NCI-H1417 treated with DMSO at 0.1 percent for 48 hours (cell line): ENCODE measurements at places on chromosomes 5 and 9.

- DNase-seq: no peak
Measured at GRCh38 chr5:14608169-14608568, 26.6 kb downstream of the OTULINL start.

- no peak for DNase-seq
Measured at GRCh38 chr5:78211052-78211451, 83.4 kb downstream of the AP3B1 start.

DNA sequence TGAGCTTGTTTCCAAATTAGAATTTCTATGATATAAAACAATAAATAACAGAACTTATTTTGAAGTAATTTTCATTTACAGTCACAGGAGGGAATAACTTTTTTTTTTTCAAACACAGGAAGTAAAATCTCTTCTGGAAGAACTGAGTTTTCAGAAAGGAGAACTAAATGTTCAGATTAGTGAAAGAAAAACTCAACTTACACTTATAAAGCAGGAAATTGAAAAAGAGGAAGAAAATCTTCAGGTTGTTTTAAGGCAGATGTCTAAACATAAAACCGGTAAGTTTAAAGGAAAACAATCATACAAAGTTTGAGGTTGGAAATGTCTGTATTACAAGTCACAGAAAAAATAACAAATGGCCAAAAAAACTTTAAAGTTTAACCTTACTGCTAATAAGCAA lies 41.6 kb downstream of the RAB14 start:
- DNase-seq: no peak

DNA sequence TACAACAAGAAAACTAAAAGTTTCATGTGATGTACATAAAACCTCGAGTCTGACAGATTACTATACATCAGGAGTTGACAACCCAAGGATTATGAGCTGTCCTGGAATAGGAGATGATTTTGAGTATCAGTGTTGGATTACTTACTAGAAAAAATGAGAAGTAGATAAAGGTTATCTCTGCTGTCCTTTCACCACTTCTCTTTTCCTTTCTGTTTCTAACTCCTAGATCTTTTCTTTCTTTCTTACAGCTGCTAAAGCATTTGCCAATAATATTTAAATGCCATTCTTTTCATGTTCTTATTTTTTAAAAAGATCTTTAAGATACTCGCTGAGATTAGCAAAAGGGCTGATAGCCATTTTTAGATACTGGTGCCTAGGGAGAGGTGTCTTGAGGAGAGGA lies 14.8 kb downstream of the RBM27 start:
- DNase-seq: no peak

GRCh38 chr9:121210536-121210935 lies 8.9 kb upstream of the RAB14 start:
- DNase-seq: no peak

- DNase-seq: no peak
Measured at GRCh38 chr5:91171322-91171721, 211.8 kb downstream of the ARRDC3 start.

- no peak for DNase-seq
Measured at GRCh38 chr9:136975644-136976043, 1.7 kb upstream of the PTGDS start.

GRCh38 chr5:56457887-56458812 lies 225.0 kb upstream of the ANKRD55 start:
- no peak for DNase-seq

GRCh38 chr5:53766673-53767072 lies 206.2 kb downstream of the NDUFS4 start:
- DNase-seq: no peak

- DNase-seq: no peak
Measured at GRCh38 chr9:16579872-16580432, 290.5 kb downstream of the BNC2 start.

- no peak for DNase-seq
Measured at GRCh38 chr5:158552241-158552640, 547.5 kb downstream of the EBF1 start.

DNA sequence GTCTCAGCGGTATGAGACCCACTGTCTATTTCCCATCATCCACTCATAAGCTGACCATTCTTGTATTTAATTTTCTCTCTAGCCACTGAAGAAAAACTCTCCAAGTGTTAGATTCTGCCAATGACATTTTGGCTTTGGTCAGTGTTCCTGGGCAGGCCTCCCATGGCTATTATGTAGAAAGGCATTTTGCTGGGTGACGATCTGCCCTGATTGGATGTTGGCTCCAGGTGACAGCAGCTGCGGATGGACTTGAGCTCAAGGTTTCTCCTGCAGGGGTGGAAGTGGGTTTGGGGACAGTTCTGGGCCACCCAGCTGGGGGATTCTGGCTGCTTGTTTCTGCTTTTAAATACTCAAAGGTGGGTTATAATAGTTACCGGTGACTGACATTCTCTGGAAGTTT lies 31.6 kb downstream of the ACSL6 start:
- no peak for DNase-seq

DNA sequence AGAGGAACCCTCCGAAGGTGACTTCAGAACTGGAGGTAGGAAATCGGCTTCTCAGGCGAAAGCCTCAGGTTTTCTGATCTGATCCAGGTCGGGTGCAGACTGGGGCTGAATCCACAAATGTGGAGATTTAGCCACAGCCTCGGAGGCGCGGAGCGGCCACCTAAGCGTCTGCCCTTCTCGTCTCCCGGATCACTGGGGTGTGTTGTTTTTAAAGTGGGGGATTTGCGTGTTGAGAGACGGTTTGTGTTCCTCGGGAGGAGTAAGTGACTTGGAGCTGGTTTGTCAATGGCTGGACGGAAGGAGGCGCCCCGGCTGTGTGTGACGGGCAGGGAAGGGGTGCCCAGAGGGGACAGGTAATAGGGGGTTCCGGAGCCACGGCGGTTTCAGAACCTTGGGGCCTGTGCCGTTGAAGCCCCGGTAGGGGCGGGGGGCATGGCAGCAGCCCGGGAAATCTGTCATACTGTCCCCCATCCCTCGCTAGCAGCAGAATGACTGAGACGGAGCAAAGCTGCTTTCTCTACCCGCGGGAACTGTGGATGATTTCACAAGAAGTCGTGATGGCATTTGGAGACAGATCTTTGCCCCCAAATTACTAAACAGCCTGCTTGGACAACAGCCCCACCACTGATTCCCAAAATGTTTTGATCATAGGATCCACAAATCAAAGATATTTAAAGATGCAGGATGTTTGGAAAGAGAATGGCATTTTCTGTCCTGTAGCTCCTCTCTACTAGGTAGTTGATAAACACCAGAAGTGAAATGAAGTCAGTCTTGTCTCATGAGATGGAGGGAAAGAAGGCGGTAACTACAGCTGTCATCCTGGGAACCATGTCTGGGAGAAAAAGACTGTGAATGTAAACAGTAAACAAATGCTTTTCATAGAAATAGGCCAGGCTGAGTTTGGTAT lies 216.5 kb downstream of the PDZD2 start:
- no peak for DNase-seq

GRCh38 chr5:150263801-150264621 lies 25.6 kb downstream of the CAMK2A start:
- no peak for DNase-seq

- no peak for DNase-seq
Measured at GRCh38 chr5:14998491-14998890, 126.9 kb upstream of the ANKH start.

- no peak for DNase-seq
Measured at GRCh38 chr5:2764581-2764980, 13.1 kb upstream of the IRX2 start.

- no peak for DNase-seq
Measured at GRCh38 chr9:92714787-92715487, 45.0 kb upstream of the IPPK start.
